H4 (cell line): ENCODE measurements at places on chromosomes 13 and 19. TPM values are rescaled to one million over a fixed set of nuclear protein-coding genes. Genes with fewer than 3 reads are reported as not detected.

Gene SRRM5
- total RNA-seq: not detected in 2 replicates

Gene LHB
- not detected in 2 replicates for total RNA-seq

Gene PLVAP
- not detected in 2 replicates for total RNA-seq

Gene PCDH17
- 0.99 and 3.6 TPM in 2 replicates for total RNA-seq
